CD4-positive, alpha-beta T cell treated with Interleukin-6 at 100 ng/mL for 8 hours (primary cell): ENCODE measurements at places on chromosomes 16 and 17.
A peak's percentile ranks its signal among the peaks of the same experiment; 100 is the strongest.

GRCh38 chr16:80948886-80949493, 57.7 kb downstream of the CMC2 start:
- DNase-seq = peak; percentile 4

- DNase-seq = no peak
Observed at GRCh38 chr16:11138022-11138768, 117.8 kb downstream of the SOCS1 start.

DNA sequence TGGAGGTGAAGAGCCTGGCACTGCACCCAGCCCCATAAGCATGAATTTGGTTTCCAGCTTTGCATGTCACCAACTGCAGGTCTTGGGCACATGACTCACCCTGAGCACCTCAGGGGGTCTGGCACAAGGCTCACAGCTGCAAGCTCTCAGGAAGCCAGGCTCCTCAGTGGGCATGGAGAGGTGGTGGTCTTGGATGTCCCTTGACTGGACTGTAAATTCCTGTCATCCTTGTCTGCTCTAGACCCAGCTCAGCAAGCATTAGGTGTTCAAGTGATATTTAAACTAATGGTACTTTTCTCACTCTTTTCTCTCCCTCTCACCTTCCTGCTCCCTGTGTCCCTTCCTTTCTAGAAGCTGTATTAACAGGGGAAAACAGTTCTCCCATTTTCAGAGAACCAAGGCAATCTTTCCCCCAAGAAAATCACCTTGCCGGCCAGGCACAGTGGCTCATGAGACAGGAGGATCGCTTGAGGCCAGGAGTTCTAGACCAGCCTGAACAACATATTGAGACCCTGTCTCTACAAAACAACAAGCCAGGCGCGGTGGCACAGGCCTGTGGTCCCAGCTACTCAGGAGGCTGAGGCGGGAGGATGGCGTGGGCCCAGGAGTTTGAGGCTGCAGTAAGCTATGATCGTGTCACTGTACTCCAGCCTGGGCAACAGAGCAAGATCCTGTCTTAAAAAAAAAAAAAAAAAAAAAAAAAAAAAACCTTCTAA, 5.1 kb upstream of the KIFC3 start:
- DNase-seq = no peak

- no peak for DNase-seq
Observed at GRCh38 chr16:23320693-23321092, 18.6 kb downstream of the SCNN1B start.

GRCh38 chr17:15981208-15981607, 18.3 kb downstream of the ZSWIM7 start:
- no peak for DNase-seq

- no peak for DNase-seq
Observed at GRCh38 chr17:66533572-66533971, 231.2 kb downstream of the PRKCA start.

- no peak for DNase-seq
Observed at GRCh38 chr16:77219437-77219836, 20.2 kb downstream of the SYCE1L start.

DNA sequence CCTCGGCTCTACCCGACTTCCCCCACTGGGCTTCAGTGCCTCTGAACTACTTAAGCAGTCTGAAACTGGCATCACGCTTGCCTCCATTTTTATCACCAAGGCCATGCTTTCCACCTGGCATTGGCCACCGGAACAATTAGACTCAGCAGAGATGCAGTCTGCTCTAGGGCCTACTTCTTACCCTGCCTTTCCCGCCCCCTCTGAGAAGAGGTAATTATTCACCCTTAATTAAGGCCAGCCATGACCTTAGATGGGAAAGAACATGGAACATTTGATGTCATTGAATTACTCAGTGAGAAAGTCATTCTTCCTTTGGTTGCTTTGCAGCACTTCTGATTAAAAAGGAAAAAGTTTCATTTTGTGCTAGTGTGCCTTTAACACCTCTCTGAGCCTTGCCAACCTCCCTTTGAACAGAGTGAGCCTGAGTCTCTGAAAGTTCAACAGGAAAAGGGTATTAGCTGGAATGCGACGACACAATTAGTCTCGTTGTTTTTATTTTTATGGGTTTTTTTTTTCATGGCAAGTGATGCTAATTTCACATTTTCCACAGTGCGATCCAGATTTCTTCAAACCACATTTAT, 60.9 kb upstream of the TNRC6A start:
- DNase-seq = no peak

GRCh38 chr17:13544765-13545164, 57.0 kb downstream of the HS3ST3A1 start:
- DNase-seq = no peak

- DNase-seq = no peak
Observed at GRCh38 chr16:63774302-63774701, 1347.6 kb downstream of the CDH11 start.

DNA sequence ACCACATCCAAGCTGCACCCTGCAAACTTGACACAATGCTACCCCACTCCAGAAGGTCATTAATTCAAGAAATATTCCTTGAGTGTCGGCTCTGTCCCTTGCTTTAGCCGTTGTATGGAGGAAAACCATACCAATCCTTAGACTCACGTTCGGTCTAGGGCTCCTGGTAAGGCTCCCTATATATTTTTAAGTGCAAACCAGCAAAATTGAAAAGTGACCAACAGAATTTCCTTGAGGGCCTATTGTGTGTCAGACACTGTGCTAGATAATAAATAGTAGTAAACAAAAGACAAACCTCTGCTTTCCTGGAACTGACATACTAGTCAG, 390 bp upstream of the BBS2 start:
- DNase-seq = no peak

DNA sequence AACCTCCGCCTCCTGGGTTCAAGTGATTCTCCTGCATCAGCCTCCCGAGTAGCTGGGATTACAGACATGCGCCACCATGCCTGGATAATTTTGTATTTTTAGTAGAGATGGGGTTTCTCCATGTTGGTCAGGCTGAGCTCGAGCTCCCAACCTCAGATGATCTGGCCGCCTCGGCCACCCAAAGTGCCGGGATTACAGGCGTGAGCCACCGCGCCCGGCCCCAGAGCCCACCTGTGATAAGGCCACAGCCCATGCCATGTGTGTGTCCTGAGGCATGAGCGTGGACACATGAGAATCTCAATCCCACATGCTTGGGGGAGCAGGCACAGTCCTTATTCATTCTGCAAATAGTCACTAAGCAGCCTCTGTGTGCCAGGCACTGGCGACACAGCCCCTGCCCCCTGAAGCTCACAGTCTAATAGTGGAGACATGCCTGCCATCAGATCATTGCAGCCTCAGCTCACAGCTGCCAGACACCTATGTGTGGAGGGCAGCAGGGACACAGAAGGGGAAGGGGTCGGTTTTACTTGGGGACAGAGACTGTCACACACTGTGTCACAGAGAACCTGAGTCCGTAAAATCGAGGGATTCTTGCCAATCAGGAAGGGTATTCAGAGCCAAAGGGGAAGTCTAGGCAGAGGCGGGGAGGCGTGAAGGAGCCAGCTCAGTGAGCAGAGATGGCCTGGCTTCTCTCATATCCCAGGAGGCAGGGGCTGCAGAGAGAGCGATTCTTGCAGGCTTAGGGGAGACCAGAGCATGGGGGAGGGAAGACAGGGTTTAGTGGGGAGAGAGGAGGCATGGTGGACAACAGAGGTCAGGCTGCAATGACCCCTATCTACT, 9.4 kb upstream of the ABCC3 start:
- no peak for DNase-seq

DNA sequence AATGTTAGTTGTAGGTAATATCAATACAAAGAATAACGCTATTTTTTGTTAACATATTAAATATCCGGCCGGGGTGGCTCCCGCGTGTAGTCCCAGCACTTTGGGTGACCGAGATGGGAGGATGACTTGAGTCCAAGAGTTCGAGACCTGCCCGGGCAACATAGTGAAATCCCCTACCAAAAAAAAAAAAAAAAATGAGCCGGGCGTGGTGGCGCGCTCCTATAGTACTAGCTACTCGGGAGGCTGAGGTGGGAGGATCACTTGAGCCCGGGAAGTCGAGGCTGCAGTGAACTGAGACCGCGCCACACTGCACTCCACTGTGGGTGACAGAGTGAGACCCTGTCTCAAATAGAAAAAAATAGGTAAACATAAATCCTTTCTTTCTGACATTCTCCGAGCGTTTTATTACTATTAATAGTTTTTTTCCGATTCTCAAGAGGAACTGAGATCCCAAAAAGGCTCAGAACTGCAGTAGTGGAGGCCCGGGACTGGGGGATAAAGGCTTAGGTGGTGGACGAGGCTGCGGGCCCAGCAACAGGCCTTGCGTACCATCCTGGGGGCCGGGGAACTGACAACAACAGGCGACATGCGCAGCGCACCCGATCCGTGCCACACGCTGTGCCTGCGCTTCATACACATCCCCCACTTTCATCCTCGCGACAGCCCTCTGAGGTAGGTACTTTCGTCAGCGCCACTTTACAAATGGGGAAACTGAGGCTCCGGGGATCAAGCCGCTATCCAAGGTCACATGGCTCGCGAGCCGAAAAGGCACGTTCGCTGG, 919 bp downstream of the N4BP1 start:
- DNase-seq = no peak

DNA sequence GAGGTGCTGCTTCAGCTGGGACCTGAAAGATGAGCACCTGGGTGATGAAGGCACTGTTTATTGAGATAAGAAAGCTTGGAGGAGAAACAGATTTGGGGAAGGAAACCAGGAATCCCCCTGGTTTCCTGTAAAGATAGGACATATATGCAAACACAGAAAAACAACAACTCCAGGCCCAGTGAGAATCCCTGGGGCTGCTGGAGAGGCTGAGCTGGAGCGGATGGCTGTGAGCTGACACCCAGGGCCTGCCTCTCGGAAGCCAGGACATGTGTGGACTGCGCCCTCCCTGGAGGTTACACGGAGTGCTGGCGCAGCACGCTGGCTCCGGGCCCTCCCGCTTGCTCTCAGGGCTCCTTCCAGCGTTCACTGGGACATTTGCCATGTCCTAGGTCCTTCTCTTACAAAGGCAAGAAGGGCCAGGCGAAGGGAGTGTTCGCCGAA, 57.5 kb downstream of the CYB5B start:
- no peak for DNase-seq

DNA sequence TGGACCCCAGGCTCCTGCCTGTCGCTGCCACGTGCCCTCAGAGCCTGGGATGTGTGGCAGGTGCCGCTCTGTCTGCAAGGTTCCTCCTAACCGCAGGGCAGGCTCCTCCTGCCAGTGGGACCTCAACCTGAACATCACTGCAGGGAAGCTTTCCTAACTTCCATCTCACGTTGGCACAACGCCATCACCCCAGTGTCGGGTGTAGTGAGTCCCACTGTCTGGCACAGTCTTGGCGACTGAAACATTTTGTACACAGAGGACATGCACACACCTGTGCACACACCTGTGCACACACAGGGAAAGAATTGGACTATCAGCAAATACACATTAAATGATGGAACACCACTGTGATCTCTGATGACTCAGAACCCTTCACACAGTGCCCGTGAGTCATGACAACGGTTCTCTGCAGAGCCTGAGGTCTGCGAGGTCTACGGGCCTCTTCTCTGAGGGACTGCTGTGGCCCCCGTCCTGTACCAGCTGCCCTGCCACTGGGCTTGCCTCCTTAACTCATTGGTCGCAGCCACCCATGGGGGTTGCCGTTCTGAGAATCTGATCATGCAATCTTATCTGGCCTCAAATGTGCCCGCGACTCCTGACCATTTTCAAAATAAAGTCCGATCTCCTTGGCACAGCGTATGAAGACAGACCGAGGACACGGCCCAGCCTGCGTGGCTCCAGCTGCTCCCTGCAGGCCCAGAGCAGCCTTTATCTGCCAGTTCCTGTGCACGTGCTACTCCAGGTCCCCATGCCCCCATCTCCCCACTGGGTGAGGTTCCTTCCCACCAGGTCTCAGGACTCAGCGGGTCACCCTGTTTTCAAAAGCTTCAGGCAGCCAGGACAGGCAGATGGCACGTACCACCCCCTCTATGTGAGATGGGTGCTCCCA, 7.6 kb downstream of the CCDC57 start:
- DNase-seq = no peak

DNA sequence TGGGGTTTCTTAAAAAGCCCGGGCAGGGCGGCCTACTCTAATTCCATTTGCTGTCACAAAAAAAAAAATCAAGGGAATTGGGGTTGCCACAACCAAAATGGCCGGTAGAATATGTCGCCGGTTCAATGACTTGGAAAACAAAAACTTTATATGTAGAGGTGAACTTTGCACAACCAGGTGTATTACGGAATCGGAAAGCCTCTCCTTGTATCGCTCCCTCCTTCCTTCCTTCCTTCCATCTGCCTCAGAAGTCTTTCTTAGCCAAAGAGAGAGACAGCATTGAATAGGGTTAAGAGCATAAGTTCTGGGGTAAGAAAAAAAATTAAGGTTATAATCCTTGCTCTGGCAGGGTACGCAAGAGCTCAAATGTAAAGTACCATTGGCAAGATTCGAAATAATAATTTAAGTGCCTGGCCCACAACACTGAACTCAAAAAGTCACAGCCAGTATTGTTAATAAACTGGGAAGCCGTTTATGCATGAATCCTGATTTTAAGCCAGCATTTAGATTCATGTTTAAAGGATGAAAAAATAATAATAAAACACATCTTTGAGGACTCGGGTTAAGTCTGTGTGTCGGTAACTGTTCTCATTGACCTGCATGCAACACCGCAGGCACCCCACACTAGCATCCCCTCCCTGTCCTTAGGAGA, 522 bp upstream of the GLG1 start:
- no peak for DNase-seq

DNA sequence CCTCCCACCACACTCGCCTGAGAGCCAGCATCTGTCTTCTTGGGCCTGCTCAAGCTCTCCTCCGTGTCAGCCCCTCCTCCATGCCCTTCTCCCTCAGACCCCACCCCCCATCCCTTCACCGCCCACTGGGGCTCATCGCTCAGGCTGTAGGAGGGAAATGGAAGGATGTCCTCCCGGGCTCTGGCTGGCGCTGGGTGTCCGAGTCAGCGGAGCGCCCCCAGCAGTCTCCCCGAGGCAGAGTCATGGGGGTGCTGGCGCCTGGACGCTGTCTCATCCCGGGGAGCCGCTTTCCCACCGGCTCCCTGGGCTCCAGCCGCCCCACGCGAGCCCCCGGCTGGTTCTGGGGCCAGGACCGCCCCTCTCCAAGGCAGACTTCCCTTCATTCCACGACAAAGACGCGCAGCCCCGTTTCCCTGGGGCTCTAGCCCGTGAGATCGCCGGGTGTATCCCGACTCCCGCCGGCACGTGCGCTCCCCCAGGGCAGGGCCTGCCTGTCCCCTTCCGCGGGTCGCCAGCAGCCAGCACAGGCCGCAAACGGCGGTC, 428 bp upstream of the ANTKMT start:
- DNase-seq = peak; percentile 29

- DNase-seq = no peak
Observed at GRCh38 chr16:87376660-87377059, 6.9 kb downstream of the FBXO31 start.

GRCh38 chr16:27332105-27332504, 18.3 kb downstream of the IL4R start:
- no peak for DNase-seq

DNA sequence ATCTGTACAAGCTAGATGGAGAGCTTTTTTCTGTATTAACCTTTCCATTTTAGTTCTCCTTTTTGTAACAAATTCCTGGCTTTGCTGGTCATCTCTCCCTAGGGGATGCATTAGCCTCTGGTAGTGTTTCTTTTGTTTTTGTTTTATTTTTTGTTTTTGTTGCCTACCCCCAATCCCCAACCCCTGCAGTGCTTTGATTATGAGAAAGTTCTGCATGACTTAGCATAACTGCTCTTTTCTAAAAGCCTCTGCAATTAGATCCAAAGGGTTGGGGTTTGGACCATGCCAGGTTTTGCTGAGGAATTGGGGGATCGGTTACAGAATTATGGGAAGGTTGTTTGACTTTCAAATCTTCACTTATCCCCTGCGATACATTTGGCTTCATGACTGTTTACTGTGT, 98.2 kb downstream of the ADAMTS18 start:
- no peak for DNase-seq

- no peak for DNase-seq
Observed at GRCh38 chr17:30113213-30113612, 3.4 kb upstream of the NSRP1 start.
